ENCODE measurements at places on chromosomes 4 and X.

- no peak for DNase-seq
These were observed 10.4 kb upstream of the G3BP2 start for GRCh38 chr4:75683482-75684155.

DNA sequence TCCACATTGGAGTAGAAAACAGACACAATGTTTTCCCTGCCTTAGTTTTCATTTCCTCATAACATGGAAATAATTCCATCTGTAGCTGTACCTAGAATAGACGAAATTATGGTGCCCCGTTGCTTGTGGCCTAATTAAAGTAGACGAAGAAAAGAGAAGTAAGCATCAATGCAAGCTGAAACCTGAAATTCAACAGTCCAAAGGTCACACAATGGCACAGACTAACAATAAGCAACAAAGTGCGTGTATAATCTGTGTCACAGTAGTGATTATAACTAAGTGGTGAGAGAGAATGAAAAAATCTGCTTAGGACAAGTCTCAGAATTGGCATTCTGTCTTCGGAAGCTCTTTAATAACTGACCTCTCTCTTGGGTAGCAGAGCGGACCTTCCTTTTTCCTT lies 24.3 kb downstream of the MAGEB17 start:
- DNase-seq: no peak

- DNase-seq: no peak
These were observed 333.0 kb downstream of the ADGRL3 start for GRCh38 chr4:61533140-61533539.

DNA sequence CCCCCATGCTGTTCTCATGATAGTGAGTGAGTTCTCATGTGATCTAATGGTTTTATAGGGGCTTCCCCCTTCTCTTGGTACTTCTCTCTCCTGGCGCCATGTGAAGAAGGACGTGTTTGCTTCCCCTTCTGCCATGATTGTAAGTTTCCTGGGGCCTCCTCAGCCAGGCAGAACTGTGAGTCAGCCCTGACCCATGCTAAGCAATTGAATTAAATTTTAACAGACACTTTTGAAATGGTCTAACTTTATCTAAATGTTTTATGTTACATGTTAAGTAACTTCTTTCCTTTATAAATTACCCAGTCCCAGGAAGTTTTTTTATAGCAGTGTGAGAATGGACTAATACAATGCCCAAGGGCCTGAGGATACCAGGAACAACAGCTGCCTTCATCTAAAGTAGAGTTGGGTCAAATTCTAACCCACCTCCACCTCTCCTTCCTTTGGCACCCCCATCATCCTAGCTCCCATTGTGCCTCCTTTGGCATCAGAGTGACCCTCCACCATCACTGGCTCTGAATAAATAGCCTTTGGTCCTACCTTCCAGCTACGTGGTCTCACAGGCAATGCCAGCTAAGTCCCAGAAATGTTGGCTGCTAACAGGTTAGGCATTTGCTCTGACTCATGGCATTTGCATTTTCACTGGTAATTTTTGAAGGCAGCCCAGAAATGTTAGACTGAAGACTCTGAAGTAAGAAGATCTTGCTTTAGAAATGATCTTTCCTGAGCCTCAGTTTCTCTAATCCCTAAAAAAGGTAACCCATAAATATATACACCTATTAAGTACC lies 182.1 kb downstream of the MOSPD2 start:
- no peak for DNase-seq

DNA sequence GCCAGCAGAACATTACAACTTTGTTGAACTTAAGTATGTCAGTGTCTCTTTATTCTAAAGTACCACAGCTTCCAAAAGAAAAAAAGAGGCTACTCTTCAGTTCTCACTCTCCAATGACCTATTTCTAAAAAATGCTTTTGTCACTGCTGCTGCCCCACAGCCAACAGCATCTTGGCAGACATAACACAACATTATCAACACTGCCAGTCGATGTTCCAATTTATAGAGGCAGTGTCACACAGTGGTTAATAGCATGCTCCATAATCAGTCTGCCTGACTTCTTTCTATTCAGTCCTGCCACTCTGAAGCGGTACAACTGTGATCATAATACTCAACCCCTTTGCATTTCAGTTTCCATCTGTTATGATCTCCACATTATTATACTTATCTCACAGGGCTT lies 69.2 kb downstream of the PLS3 start:
- no peak for DNase-seq

Measured in activated CD4-positive, CD25-positive, alpha-beta regulatory T cell treated with anti-CD3 and anti-CD28 coated beads, Interleukin-2, amount 50 U/mL, for 16 hours (primary cell).